ENCODE measurements at places on chromosomes 7 and 10.

DNA sequence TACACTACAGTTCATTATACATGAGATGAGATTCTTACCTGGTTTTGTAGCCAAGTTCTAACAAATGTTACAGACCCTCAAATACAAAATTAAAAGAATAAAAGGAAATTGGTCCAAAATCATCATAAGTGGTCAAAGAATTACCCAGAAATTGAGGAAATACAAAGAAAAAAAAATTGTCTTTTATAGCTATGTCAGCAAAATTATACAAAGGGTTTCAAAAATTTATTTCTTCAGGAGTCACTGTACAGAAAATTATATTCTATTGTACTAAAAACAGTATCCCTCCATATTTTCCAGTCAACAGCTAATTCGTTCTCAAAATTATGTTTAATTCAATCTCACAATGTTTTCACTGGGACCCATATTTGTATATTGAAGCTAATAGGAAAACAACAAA lies 14.3 kb downstream of the PPP1R3A start:
- no peak for DNase-seq

DNA sequence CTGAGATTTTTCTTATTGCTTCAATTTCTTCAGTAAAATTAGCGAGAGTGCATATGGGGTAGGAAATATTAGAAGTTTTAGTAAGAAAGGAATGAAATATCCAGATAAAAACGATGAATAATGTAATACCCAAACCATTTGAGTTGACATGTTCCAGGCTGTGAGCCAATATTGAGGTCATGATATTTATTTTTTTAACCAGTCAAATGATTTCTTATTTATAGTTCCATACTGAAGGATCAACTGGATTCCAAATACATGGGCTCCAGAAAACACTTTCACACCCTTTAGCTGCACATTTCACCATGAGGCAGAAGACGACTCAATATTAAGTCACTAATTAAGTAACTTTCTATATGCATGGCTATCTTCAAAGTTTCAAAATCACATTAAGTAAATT lies 312.5 kb downstream of the PPP1R3A start:
- DNase-seq = no peak

DNA sequence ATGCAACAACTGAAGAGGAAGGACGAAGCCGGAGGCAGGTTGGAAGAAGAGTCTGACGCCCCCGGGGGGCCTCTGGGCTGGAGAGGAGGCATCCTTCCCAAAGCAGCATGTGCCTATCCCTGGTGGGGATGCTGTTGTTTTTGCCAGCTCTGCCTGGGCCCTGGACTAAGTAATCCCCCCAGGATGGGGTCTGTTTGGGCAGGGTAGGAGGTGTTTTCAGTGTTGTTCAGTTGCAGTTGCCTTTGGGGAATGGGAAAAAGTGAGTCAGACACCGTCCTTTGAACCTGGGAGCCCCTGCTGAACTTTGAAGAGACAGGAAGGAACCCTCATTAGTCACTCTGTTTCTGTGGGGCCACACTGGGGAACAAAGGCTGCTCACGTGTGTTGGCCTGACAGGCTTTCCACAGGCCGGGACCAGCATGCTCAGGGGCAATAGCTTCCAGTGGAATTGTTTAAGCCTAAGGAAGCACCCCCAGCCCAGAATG lies 35.2 kb upstream of the GDF10 start:
- DNase-seq = no peak

DNA sequence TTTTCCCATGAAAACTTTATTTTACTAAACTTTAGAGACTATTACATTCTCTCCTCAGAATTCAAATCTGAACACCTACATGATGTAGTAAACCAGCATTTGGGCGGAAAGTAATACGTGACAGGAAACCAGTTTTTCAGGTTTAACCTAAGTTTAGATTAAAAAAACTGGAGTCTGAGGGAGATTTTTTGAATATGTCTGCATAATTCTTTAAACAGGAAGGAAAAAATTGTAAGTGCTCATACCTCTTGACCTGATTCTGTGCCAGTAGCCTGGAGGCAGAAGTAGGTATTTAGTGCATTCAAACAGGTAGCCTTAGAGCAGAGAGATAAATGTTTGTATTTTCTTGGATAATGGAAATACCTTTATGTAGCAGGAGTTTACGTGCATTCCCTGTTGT lies 224.3 kb downstream of the MDFIC start:
- no peak for DNase-seq

- DNase-seq = no peak
Observed at GRCh38 chr7:81616951-81617350, 152.9 kb downstream of the HGF start.

DNA sequence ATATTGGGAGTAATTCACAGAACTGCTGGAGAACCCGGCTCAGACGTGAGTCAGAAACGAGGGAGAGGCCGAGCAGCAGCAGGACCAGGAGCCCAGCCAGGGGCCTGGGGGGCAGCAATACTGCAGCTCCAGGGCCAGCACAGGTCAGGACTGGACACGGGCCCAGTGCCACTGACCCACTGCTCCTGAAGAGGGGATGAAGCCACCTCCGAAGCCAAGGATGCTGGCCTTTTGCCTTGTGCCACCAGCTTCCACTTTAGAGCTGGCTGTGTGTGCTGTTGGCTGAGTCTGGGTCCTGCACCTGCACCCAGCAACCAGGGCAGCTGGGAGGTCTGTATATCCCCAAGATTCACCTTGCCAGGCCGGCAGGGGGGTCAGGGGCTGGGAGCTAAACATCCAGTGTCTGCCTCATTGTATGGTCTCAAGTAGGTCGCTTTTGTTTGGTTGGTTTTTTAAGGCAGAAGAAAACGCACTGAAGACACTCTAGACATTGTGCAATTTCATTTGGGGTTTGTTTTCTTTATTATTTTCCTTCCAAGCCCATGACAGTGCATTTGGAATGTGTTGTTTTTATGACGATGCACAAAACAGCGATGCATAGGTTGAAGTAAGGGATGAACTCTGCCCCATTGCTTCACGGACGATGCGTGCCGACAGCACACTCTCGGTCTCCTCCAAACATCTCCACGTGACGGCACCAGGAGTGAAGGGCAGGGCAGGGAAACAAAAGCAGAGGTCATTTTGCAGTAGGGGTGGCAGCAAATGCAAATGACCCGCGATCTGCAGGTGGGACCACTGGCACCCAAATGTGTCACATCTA lies 27.7 kb upstream of the INSIG1 start:
- no peak for DNase-seq

- no peak for DNase-seq
Observed at GRCh38 chr10:3485057-3485686, 299.8 kb downstream of the KLF6 start.

- no peak for DNase-seq
Observed at GRCh38 chr10:105953056-105953455, 1211.5 kb downstream of the SORCS1 start.

- DNase-seq = no peak
Observed at GRCh38 chr7:47636433-47637175, 54.7 kb upstream of the TNS3 start.

- DNase-seq = no peak
Observed at GRCh38 chr7:102287981-102288278, 1.3 kb downstream of the SH2B2 start.

GRCh38 chr7:20650782-20651181 lies 35.3 kb downstream of the ABCB5 start:
- DNase-seq = no peak

- DNase-seq = no peak
Observed at GRCh38 chr10:119655566-119656001, 4.4 kb downstream of the BAG3 start.

- DNase-seq = no peak
Observed at GRCh38 chr10:24730811-24731210, 7.1 kb upstream of the ARHGAP21 start.

Measured in H54 (cell line).